ENCODE measurements at places on chromosomes 3 and 15.

- DNase-seq: no peak
Measured at GRCh38 chr3:5663601-5664000, 476.1 kb downstream of the EDEM1 start.

DNA sequence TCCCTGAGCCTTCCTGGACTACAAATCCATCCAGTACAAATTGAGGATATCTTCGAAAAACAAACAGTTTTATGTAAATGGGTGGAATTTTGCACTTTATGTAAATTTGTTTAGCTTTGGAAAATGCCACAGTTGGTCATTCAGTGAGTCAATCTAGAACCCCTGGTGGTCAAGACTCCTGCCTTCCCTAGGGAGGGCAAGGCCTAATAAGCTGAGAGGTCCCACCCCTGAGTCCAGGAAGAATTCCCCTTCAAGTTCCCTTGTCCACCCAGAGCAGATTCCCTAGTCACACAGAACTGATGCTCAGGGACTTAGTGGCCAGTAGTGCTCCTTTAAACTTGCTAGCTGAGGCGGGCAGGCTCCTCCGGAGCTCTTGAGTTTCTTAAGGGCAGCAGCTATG is 6.1 kb upstream of the RUBCN start:
- DNase-seq: no peak

GRCh38 chr15:40506964-40507571 is 36.3 kb downstream of the CHST14 start:
- peak; percentile 66 for DNase-seq

GRCh38 chr3:150736903-150737832 is 25.8 kb downstream of the SIAH2 start:
- no peak for DNase-seq

GRCh38 chr15:76196269-76197231 is 114.7 kb downstream of the ETFA start:
- DNase-seq: no peak

Data from activated naive CD4-positive, alpha-beta T cell treated with Interleukin-2 at 50 U/mL for 16 hours (primary cell).